ENCODE measurements at places on chromosomes 1 and 21. TPM values are rescaled to one million over a fixed set of nuclear protein-coding genes. Genes with fewer than 3 reads are reported as not detected.

C8A gene
- not detected for total RNA-seq

ILDR2 gene
- 0.13 TPM for total RNA-seq

PRAMEF10 gene
- not detected for total RNA-seq

LPAR3 gene
- total RNA-seq: 0.26 TPM

PTAFR gene
- 0.03 TPM for total RNA-seq

ANGPTL3 gene
- not detected for total RNA-seq

FCER1G gene
- not detected for total RNA-seq

LEFTY1 gene
- total RNA-seq: 0.13 TPM

ARTN gene
- 0.63 TPM for total RNA-seq

TMEM81 gene
- 1.7 TPM for total RNA-seq

HRNR gene
- total RNA-seq: not detected

FCMR gene
- total RNA-seq: 0.13 TPM

OLFML3 gene
- 24.8 TPM for total RNA-seq

CASQ2 gene
- total RNA-seq: not detected

BATF3 gene
- total RNA-seq: 3.4 TPM

CD160 gene
- total RNA-seq: not detected

PTPN22 gene
- total RNA-seq: 4.7 TPM

SHISAL2A gene
- not detected for total RNA-seq

MPZ gene
- total RNA-seq: 2.2 TPM

BCAS2 gene
- total RNA-seq: 33.8 TPM

RPTN gene
- total RNA-seq: not detected

NCAM2 gene
- total RNA-seq: 9.1 TPM

DISP1 gene
- 6.6 TPM for total RNA-seq

OR14K1 gene
- total RNA-seq: not detected

PTPRU gene
- 32.7 TPM for total RNA-seq

TGFB2 gene
- total RNA-seq: 56.9 TPM

LCE2B gene
- total RNA-seq: not detected

KLHDC7A gene
- total RNA-seq: not detected

HSD3B2 gene
- total RNA-seq: not detected

CHI3L1 gene
- total RNA-seq: 1.1 TPM

PBX1 gene
- total RNA-seq: 39.3 TPM

MSH4 gene
- total RNA-seq: 0.33 TPM

LHX8 gene
- total RNA-seq: not detected

RNU1-2 gene
- total RNA-seq: under 0.01 TPM

DCST2 gene
- total RNA-seq: 0.07 TPM

LAMC1 gene
- total RNA-seq: 853 TPM

PRDM2 gene
- total RNA-seq: 9.6 TPM

VAV3 gene
- total RNA-seq: 0.69 TPM

Measured in smooth muscle cell of the pulmonary artery (primary cell).